Smooth muscle cell of trachea (primary cell): ENCODE measurements at places on chromosomes 5 and 9. TPM values are rescaled to one million over a fixed set of nuclear protein-coding genes. Genes with fewer than 3 reads are reported as not detected.

The PPP2R2B gene
- 0.17 TPM in 1 of 2 replicates, not detected in the other for total RNA-seq

The CYLC2 gene
- total RNA-seq: not detected in 2 replicates

The RNF208 gene
- 0.15 and 0.50 TPM in 2 replicates for total RNA-seq

The NSG2 gene
- total RNA-seq: not detected in 2 replicates

The TMEM252 gene
- not detected in 2 replicates for total RNA-seq

The PTGER4 gene
- total RNA-seq: 10.3 and 23.3 TPM in 2 replicates

The NMUR2 gene
- not detected in 2 replicates for total RNA-seq

The PRR7 gene
- 2.9 and 12.4 TPM in 2 replicates for total RNA-seq

The SLC6A19 gene
- total RNA-seq: not detected in 2 replicates

The SLC36A2 gene
- total RNA-seq: not detected in 2 replicates

The PCDHA7 gene
- 0.29 and 0.66 TPM in 2 replicates for total RNA-seq

The DEPDC1B gene
- 1.7 and 7.4 TPM in 2 replicates for total RNA-seq

The ZNF454 gene
- total RNA-seq: 1.6 and 2.5 TPM in 2 replicates

The ESM1 gene
- total RNA-seq: 3.3 and 8.0 TPM in 2 replicates

The IL5 gene
- not detected in 2 replicates for total RNA-seq

The FRMPD1 gene
- total RNA-seq: not detected in 2 replicates

The JAKMIP2 gene
- 0.50 and 2.6 TPM in 2 replicates for total RNA-seq
